ENCODE measurements at places on chromosomes 12 and 14.

DNA sequence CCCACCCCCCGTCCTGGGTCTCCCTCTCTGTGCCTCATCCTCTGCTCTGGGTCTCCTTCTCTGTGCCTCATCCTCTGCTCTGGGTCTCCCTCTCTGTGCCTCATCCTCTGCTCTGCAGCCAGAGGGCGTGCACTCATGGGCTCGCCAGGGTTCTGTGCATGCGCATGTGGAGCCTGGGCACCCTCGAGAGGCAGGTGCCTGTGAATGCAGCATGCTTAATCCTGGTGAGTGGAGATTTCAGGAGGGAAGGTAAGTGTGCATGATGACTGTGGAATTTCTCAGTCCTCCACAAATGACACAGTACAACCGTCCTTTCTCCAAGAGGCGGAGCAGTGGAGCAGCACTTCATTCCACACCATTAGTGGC is 65.2 kb downstream of the EP400 start:
- no peak for DNase-seq

DNA sequence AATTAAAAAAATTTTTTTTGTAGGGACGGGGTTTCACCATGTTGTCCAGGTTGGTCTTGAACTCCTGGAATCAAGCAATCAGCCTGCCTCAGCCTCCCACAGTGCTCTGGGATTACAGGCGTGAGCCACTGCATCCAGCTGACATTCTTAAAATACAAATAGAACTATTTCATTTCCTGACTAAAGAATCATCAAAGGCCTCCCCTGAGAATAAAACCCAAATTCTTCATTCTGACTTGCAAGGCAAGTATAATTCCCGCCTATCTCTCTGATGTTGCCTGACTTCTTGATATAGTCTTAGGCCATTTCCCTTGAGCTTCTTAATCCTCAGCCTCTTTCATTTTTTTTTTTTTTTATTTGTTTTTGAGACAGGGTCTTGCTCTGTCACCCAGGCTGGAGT is 4.4 kb upstream of the BICD1 start:
- DNase-seq: peak; percentile 36

DNA sequence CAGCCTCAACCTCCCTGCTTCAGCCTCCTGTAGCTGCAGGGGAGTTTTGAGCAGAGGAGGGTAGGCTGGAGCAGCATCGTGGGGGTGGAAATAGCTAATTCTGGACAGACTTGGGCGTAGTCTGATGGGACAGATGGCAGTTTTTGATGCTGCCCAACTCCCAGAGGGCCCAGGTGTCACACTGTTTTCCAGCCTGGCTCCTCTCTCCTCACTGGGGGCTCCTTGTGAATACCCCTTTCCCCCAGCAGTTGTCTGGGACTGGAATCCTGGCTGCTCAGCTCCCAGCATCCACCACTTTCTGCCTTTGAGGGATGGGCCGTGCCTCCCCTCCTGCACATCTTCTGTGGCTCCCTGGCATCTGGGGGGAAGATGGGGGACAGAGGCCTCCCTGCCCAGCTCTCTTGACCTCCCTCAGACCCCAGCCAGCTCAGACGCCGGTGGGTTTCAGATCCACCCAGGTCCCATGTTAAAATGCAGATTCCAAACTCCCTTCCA is 34.0 kb downstream of the SH2B3 start:
- DNase-seq: no peak

DNA sequence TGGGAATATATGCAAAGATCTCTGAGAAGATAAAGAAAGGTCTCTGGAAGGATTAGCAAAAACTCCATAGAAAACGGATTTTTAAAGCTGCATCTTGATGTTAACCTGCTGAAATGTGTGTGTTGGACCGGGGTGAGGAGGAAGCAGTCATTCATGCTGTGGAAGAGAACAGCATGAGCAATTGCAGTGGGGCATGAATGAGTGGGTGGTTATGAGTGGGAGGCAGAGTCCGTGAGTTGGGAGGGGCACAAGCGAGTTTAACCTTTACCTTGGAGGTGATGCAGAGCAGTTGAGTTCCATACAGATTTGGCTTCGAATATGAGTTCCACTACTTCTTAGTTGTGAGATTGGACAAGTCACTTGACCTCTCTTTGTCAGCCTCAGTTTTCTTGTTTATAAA is 29.4 kb upstream of the GALNT8 start:
- no peak for DNase-seq

DNA sequence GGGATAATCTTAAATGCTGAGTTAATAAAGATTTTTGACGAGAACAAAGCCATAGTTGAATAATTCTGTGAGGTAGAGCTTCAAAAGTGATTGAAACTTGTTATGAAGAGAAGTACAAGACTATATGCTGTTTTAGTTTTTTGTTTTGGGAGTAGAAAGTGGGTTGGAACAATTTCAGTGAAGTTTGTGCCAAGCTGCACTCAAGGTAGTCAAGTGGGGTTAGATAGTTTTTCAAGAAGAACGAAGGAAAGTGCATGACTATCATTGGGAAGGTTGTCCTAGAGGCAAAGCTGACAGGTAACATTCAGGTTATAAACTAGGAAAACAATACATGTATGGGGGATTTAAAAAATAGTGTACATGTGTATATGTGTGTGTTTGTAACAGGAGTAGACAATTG is 16.2 kb downstream of the FUT8 start:
- no peak for DNase-seq

DNA sequence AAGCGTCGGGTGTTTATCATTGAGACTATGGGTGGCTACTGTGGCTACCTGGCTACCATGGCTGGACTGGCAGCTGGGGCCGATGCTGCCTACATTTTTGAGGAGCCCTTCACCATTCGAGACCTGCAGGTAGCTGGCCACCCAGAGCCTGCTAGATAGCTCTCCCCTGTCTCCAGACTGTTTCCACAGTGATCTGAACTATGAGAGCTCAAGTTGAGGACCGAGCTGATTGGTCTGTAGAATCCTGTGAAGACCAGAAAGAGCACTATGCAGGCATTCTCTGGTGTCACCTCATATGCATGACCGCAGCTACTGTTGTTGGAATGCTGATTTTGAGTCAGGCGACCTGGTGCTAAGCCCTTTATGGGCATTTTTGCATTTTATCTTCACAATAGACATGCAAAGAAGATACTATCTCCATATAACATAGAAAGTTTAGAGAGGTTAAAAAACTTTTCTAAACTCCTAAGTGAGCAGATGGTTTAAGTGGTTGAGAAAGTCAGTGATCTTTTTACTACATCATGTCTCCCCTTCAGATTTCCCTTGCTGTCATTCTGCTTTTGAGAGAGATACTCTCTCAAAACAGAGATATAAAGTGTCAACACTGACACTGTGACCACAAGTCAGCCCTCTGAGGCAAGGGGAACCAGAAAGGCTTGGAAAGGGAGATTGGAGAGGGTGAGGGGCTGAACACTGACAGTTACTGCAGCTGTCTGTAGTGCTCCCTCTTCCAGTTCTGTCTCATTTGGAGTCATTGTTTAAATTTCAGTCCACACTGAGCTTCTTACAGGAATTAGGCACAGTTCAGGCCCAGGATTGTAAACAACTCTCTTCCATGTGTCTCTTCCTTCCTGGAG is 14.3 kb downstream of the ASB8 start:
- no peak for DNase-seq

- peak; percentile 94 for DNase-seq
Observed at GRCh38 chr12:39443081-39443928, at the start of gene KIF21A. Gene KIF21A (minus strand): TSS chr12:39443120. CDS start chr12:39442970, 150 bp downstream.

- DNase-seq: peak; percentile 29
Observed at GRCh38 chr12:95942524-95943329, at the start of gene CCDC38. Gene CCDC38 (minus strand): TSS chr12:95942614. CDS start chr12:95936509, 6,105 bp downstream.

GRCh38 chr14:68964300-68965093 is 14.6 kb downstream of the ACTN1 start:
- no peak for DNase-seq

- peak; percentile 29 for DNase-seq
Observed at GRCh38 chr12:3055026-3055703, 22.0 kb upstream of the TSPAN9 start.

- DNase-seq: peak; percentile 61
Observed at GRCh38 chr14:78598046-78598920, 428.1 kb downstream of the NRXN3 start.

DNA sequence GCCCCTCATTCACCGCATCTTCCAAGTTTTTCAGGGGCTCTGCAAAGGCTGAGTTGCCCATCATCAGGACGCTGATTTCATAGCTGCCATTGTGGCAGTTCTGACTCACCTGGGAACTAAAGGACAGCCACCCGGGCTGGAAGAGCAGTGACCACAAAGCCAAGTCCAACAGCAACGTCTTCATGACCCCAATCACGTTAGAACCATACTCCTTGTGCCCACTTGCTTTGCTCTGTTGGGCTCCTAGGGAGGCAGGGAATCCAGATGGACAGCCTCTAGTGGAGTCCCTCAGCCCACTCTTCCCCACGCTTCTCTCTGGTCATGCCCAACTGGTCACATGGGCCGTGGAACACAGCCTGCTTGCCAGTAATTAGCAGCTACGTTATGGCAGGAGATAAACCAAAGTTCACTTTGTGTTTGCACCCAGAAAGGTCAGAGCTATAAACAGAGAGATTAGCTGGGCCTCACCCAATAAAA is at the start of gene GUCY2C:
GUCY2C (minus strand) TSS at position 335 of the 477 bp plus-strand sequence; CDS start at position 184, 151 bp downstream.
- DNase-seq: no peak

DNA sequence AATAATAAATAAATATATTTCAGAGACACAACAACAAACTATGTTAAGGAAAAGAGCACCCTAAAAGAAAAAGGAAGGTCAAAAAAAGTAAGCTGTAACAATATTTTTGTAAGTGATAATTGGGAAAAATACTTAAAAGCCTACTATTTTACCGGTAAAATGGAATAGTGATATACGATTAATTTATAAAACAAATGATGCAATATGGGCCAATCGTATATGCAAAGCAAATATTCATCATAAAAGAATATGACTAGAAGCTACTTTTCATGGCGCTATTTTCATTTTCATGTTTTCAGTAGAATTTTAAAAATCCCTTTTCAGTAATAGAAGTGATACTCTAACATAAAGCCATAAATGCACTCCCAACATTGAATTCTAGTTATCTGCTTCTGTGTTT is 131.0 kb upstream of the AMIGO2 start:
- DNase-seq: no peak

- peak; percentile 2 for DNase-seq
Observed at GRCh38 chr12:123860377-123860776, 98.3 kb downstream of the DNAH10 start.

- DNase-seq: peak; percentile 76
Observed at GRCh38 chr14:75995372-75996041, 9.9 kb downstream of the IFT43 start.

GRCh38 chr12:20142316-20142715 is 226.0 kb upstream of the PDE3A start:
- no peak for DNase-seq

GRCh38 chr14:81819344-81819743 is 285.7 kb upstream of the SEL1L start:
- no peak for DNase-seq

- DNase-seq: no peak
Observed at GRCh38 chr14:30888480-30889243, 14.3 kb downstream of the COCH start.

GRCh38 chr14:31590206-31590605 is 29.0 kb downstream of the NUBPL start:
- DNase-seq: no peak

GRCh38 chr12:92403210-92404175 is 257.8 kb upstream of the BTG1 start:
- DNase-seq: no peak

GRCh38 chr12:18851271-18851670 is 113.4 kb downstream of the CAPZA3 start:
- DNase-seq: no peak

DNA sequence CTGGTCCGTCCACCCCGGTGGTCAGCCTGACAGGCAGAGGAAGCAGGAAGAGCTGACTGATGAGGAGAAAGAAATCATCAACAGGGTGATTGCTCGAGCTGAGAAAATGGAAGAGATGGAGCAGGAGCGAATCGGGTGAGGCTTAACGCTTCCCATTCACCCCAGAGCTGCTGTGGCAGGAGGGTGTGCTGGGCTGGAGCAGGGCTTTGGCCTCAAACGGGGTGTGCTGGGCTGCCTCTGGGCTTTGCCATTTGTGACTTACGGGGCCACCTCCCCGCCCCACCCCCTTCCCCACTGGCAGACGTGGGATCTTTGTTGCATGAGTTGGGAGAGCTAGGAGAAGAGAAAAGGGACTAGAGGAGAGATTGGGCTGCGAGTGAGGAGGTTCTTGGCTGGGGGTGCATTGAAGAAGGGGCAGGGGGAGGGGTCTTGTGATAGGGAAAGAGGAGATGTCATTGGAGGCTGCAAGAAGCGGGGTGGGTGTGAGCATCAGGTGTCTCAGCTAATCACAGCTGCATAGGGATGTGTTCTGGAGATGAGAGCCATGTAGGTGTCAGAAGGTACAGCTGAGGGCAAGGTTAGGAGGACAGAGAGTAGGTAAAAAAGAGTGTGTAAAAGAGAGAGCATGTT is 56.3 kb downstream of the RPH3A start:
- no peak for DNase-seq

DNA sequence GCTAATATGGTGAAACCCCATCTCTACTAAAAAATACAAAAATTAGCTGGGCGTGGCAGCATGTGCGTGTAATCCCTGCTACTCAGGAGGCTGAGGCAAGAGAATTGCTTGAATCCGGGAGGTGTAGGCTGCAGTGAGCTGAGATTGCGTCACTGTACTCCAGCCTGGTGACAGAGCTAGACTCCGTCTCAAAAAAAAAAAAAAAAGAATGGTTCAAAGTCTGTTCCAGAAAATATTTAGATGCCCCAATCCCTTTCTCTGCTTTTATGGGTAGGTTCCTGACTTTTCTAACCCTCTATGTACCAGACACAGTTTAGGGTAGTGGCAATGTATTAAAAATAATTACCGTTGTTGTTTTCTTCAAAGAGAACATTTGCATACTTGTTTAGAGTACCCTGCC is 161.4 kb downstream of the STXBP6 start:
- DNase-seq: no peak

DNA sequence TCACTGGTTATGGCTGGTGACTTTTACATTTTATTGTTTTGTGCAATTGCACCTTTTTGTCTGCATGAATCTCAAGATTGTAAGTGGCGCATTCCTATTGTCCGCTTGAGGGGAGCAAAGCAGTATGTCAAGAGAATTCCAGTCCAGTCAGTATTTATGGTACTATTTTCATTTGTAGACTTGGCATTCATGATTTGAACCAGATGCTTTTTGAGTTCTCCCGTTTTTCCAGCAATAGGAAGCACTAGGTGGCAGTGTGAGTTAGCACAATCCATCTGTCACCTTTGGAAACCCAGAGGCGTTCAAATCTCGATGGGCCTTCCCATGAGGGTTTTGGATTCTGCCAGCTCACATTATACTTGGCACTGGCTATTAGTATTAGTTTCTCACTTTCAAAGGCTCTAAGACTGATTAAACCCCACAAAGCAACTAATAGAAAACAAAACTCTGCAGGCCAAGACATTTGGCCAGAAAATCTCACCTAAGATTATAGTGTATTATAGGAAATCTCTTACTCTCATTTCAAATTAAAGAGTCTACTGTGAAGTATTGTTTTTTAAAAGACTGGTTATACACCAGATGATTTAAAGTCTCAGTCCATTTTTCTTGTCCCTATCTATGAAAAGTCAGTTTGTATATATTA is 2.2 kb downstream of the DACT1 start:
- DNase-seq: peak; percentile 92

GRCh38 chr14:92282669-92283068 is 40.3 kb upstream of the SLC24A4 start:
- no peak for DNase-seq
